ENCODE measurements at places on chromosomes 2 and 18.

DNA sequence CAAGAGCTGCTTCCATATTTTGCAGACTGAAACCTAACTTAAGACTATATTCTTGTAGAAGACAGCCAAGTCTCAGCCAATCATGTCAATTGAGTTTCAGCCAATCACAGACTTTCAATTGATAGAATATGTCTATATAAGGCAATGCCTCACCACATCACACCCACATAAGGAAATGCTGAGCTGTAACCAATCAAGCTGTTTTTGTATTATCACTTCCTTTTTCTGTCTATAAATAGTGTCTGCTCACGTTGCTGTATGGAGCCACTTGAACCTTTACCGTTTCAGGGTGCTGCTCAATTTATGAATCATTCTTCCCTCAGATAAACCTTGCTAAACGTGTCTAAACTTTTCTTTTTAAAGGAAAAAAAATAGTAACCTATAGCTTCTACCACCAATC lies 1554.4 kb upstream of the LRRTM1 start:
- DNase-seq, result no peak

GRCh38 chr2:238114851-238115660 lies 14.9 kb downstream of the ESPNL start:
- peak; percentile 8 for DNase-seq

DNA sequence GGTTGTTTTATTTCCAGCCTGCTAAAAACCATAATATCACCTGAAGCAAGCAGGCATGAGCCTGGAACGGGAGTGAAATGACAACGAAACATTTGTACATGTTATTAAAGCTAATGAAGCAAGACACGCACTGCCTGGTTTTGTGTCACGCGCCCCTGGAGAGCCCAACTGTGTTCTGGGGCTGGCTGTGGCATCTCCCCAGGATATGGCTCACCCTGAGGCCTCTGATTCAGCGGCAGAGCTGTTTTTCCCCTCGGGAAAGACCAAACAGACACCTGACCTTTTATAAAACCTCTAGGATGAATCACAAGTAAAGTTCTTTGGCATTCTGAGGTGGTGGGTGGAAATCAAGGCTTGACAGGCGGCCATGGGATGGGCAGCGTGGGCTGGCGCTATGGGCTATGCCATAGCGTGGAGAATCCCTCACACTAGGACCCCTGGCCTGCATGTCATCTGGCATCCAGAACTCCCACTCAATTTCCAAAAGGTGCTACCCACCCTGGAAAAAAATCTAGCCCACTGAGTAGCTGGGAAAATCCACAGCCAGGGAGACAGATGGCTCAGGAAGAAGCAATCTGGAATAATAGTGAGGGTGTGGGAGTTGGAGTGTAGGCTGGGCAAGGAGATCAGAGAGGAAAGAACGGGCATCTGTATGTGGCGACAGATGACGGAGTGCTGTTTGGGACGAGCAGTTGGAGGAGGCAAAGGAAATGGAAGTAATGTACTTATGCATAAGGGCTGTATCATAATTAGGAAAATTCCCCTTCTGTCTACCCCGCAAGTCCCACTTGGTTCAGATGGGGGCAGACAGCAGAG lies 262.0 kb downstream of the AFF3 start:
- DNase-seq, result peak; percentile 54

DNA sequence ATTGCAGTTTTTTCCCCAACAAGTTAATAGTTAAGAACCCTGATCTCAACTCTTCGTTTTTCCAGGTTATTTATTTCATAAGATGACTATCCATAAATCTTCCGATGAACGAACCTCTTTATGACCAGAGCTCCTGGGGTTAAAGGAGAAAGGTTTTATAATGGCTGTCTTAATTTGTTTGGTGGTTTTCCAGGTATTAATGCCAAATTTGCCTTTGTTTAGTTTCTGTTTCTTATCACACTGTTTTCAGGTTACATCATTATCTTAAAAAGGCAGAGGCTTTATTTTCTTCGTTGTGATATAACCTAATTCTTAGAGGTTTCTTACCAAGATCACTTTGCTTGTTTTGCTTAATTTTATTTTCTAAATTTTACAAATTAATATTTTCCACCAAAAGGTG lies 10.1 kb downstream of the ZNF638 start:
- no peak for DNase-seq

- no peak for DNase-seq
These were observed 286.6 kb downstream of the AGAP1 start for GRCh38 chr2:235780401-235780800.
